Putamen (tissue), 1 donor: ENCODE measurements at places on chromosomes 5 and 9.

- DNase-seq = no peak
These were observed 8.1 kb downstream of the BARHL1 start for GRCh38 chr9:132590318-132591182.

GRCh38 chr9:137784046-137784445 lies 93.5 kb upstream of the CACNA1B start:
- DNase-seq = no peak

DNA sequence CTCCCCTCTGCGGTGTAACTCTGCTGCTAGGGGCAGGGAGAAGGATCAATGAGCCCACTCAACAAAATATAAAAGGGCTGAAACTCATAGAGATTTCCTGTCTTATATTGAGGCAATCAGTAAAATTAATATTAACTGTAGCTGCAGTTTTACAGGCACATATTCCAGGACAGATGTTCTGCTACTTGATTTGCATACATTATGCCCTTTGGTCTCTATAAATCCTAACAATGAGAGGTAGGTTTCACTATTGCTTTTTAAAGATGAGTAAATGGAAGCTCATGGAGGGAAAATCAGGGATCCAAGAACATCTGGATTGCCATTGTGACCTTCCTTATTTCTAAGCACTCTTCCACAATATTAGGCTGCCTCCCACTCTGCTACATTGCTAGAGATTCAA lies 23.5 kb upstream of the TRIM32 start:
- DNase-seq = no peak

DNA sequence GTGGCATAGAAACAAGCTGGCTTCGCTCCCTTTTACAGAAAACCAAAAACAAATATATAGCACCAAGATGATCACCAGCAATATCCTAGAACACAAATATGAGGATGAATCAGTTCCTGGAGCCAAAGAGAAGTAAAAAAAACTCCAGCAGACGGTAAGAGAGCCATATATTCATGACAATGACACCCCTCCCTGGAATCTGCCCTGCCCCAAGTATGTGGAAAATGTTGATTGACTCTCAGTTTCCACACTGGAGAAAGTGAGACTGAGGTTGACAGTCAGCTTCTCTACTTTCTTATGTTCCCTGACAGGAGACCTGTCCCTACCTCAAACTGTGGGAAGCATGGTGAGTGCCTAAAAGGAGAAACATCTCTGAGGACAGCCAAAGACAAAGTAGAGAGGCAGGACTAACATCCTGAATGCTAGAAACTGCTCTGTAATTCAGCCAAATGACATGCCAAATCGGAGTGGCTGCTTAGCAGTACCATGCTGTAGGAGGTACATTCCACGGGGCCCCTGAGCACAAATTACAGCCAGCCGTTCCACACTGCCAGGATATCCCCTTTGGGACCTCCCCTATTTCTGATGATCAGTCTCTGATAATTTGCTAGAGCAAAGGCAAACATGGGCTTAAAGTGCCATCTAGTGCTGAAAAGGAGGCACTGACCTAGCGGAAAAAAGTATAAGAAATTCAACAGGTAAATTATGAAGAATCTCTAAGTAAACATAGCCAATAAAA lies 424.0 kb upstream of the RGMB start:
- no peak for DNase-seq

DNA sequence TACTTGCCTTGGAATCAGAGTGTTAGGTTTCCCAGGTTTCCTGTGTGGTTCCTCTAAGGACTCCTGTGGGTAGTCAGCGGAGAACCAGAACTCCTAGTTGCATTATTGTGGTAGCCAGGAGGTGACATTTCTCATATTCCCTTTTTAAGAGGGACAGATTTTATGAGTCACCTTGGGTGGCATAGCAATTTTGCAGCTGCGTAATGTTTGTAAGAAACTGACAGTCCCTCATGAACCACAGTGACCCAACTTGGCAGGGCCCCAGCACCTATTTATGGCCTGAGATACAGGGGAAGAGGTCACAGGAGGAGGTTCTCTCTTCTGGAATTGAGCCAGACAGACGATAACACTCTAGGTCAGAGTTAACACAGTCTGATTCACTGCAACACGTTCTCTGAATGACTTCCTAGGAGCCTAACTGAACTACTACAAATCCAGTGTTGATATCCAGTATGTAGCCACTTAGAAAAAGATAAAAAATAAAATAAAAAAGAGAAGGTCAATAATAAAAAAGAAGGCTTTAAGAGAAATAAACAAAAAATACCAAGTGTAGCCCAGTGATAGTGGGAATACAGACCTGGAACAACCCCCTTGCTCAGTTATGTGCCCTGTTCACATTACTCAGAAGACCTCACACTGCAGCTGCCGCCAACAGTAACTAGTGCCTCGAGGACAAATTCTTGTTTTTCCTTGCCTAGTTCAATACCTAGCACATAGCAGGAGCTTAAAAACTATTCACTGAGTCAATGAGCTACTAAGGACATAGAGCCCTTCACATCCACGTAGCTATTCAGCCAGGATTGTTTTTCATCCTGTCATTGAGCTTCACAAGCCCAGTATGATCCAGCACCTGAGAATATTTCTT lies 50.7 kb upstream of the VLDLR start:
- DNase-seq = no peak

DNA sequence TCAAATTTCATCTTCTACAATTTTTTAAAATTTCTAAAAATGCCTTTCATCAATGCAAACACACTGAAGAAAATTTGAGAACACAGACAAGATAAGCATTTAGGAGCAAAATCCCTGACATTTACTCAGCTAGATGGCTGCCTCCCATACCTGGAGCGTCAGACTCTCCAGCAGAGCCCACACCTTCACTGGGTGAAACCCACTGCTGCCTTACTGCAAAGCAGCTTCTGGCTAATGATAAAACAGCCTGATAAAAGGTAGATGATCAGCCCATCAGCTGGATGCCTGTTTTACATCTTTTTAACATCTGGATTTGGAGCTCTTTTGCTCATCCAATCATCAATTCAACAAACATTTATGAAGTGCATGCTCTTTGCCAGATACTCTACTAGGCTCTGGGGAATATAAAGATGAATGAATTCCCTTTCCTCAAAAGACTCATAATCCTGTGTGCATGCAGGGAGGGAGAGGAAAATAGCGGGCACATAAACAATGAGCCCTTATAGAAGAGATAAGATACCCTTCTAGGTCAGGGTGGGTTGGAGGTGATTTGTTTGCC lies 271.2 kb downstream of the SAXO1 start:
- DNase-seq = no peak

DNA sequence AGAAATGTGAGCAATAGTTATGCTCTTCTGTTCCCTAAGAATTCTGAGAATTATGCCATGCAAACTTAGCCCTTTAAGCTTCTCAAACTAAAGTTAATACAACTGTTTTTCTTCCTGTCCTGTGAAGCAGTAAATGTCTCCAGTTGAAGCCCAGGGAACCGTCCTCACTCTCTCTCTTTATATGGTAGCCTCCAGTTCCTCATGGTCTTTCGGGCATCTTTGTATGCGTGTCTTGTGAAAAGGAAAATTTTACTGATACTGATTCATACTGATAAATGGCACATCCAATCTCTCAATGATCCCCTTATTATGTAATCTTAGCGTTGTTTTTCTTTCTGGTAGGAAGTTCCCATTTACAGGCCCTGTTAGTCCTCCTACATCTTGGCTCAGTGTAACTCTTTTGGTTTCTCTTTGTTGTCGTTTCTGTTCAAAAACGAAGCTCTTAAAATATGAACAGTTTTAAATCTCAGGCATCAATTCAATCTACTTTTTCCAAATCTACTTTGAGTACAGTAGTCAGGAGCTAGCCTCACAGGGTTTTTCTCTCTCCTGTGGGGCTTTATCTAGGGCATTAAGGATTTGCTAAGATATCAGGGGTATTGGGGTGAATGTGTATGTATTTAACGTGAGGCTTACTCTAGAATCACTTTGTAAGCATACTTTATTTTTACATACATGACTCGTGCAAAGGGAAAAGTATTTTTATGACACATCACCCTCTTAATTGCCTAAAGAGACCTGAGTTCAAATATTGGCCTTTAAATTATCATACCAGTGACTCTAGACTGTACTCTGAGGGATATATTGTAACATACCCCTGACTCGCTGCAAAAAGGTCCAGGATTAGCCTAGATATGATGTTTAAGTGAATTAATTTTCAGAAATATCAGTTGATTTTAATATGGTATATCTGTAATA lies 258.0 kb downstream of the NR3C1 start:
- no peak for DNase-seq

GRCh38 chr5:23490993-23491392 lies 16.4 kb upstream of the PRDM9 start:
- no peak for DNase-seq

- DNase-seq = no peak
These were observed 47.1 kb upstream of the ZNF354A start for GRCh38 chr5:178777520-178777919.

GRCh38 chr5:88298425-88298824 lies 29.8 kb upstream of the TMEM161B start:
- no peak for DNase-seq

- no peak for DNase-seq
These were observed 33.2 kb upstream of the NOTCH1 start for GRCh38 chr9:136578915-136579649.

GRCh38 chr5:6755941-6756340 lies 42.7 kb downstream of the TENT4A start:
- DNase-seq = no peak

DNA sequence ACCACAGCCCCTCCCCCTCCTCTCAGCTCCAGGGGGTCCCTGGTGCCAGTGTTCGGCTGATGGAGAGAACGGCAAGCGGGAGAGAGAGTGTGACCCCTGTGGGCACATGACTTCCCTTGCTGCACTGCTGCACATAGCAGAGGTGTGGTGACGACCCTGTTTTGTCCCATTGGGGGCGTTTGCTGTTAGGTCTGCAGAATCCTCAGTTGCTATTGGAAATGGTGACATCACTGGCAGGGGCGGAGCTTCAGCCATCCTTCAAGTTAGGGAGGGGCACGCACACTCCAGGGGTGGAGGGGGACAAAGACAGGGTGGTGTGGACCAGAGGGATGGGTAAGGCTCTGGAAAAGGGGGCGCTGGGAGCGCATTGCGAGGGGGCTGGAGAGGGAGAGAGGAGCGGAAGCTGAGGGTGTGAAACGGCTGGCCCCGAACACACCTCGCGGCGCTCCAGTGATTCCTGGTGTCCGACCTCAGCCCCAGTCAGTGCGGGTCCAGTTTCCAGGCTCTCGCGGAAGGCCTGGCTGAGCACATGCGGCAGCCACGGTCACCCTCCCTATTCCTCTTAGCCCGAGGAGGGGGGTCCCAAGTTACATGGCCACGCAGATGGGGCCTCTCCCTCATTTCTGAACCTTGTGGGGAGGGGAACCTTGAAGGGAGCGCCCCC lies 764 bp upstream of the GRIN1 start:
- DNase-seq = peak; percentile 78

DNA sequence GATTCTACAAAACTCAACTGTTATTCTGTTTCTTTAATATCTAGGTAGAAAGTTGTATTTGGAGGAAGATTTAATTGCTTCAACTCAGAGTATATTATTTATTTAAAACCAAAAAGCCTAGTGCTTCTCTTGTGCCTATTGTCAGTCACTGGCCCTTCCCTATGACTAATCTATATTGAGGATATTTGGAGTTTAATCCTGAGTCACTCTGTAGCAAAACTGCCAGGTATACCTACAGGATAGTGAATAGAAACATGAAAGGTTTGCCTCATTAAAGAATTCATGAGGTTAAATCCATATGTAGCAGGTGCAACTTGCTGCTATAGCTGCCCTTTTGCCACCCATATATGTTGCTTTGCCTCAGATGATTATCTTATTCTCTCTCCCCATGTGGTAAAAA lies 15.1 kb downstream of the PLK2 start:
- no peak for DNase-seq

- no peak for DNase-seq
These were observed 13.4 kb downstream of the LIFR start for GRCh38 chr5:38543074-38543473.
